ENCODE measurements at places on chromosomes 2 and 18.

DNA sequence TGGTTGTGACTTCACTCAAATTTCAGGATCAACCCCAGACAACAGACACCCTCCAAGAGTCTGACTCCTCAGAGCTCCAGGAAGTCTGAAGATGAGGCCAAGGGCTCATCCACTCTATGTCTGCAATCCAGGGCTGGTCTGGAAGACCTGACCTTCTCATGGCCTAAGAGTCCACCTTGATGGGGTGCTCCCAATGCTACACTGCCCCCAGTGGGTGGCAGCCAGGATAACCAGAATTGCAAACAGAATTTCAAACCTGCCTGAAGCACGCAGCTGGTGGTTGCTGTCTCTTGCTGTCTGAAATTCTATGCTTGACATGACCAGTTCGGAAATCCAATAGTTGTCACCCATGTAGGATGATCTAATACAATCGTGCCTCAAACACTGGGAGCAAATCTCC is 96.0 kb downstream of the UXS1 start:
- peak; percentile 22 for DNase-seq

GRCh38 chr2:19933351-19933981 is 31.7 kb upstream of the TTC32 start:
- no peak for DNase-seq

DNA sequence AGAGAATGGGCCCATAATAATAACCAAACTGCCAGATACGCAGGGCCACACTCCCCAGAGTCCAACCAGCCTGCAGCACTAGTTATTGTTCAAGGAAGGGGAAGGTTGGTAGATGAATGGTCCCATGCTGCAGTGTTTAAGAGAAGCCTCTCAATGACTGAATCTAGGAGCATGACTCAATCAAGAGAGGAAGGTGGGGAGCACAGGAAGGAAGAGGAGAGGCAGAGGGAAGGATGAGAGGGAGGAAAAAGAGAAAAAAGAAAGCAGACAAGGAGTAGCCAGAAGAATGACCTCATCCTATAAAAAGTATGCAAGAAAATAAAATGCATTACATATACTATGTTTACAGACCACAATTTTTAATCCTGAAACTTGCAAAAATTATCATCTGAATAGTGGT is 174.5 kb downstream of the TCF4 start:
- no peak for DNase-seq

DNA sequence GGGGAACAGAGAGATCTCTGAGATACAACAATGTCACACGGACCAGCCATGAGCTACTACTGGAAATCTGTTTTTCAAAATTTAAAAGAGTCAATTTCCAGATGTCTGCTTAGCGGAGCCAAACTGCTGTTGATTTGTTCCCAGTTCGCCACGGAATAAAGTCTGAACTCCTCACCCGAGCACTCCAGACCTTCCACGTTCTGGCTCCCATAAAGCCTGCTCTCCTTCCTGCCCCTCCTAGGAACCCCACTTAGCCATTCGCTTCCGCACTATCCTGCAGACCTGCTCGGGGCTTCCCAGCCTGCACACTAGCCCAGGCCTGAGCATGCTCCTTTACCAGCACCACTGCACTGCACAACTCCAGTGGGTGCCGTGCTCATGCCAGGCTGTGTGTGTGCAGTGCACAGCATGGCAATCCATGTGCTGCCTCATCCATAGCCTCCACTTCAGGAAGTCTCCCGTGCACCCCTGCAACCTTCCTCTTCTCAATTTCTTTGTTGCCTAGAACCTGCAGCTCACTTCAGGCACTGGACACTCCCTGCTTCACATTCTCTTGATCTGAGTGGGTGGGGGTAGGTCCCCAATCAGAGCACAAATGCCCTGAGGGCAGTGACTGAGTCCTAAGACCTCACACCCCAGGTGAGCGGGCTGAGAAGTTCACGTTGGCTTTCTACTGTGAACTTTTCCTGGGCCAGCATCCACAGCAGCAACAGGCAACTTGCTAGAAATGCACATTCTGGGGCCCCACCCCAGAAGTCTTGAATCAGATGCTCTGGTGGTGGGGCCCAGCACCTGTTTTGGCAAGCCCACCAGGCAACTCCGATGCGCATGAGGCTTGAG is 53.7 kb downstream of the ZBTB7C start:
- no peak for DNase-seq

DNA sequence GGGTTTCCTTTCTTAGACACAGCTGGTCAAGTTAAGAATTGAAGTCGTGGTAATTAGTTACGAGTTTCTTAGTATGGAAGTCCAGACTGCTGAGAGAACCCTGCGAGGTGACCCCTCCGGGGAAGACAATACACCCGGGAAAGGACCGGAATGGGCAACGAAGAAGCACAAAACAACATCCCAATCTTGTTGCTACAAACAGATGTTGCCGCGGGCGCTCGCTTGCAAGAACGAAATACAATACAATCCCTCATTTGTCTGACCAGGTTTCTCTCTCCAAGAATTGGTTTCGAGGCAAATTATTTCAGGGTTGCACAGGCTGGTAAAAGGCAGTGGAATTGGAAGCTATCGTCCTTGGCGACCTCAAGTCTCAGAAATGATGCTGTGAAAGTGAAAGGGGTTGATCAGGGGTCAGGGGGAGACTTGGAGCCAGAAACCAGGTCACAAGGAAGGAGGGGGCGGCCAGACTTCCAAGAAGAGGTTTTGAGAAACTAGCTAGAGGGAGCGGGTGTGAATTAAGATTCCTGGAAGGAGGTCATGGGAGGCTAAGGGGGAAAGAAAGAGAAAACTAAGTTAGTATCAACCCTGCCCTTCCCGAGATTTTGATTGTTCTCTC is 401.9 kb downstream of the HRH4 start:
- no peak for DNase-seq

GRCh38 chr2:43312755-43313641 is 86.6 kb upstream of the ZFP36L2 start:
- DNase-seq: no peak

DNA sequence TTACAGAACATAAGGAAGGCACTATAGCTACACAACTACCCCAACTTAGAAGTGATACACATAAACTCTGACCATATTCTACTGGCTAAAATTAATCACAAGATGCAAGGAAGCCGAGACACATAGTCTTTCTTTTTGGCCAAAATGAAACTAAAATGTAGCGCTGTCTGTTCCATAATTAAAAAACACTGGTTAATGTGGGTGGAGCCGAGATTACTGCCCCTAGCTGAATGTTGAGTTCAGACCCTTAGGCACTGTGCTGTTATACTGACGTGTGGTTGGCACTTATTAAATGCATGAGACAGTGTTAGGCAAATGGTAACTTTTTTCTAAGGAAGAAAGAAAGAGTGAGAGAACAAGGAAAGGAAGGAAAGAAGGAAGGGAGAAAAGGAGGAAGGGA is 254.6 kb upstream of the RND3 start:
- no peak for DNase-seq

GRCh38 chr18:10508591-10508990 is 17.2 kb upstream of the NAPG start:
- DNase-seq: no peak

DNA sequence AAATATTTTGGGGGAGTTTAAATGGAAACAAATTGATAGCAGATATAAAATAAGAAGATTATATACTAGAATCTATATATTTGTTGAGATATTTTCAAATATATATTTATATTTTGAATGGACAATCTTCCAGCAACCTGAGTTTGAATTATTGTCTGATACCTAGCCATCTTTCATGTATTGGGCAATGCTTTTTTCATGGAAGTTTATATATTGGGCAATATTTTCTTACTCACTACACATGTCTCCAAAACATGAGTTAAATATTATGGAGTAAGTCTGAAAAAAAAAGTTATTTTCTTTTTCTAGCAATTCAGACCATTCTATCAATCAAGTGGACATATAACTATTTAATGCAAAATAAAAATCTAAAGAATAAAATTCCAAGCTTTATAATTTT is 295.2 kb downstream of the NYAP2 start:
- no peak for DNase-seq

DNA sequence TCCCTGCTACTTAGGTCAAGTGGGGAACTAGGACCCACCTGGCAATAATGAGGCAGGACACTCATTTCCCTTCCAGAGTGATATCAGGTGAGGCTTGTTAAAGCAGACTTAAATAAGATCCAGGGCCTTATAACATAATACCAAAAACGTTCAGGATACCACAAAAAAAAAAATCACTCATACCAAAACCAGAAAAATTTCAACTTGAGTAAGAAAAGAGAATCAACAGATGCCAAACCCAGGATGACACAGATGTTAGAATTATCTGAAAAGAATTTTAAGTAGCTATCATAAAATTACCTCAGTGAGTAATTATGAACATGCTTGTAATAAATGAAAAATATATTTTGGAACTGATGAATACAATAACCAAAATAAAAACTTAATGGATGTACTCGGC is 255.6 kb upstream of the OSR1 start:
- no peak for DNase-seq

Measured in NCI-H82 (cell line).